Esophagus squamous epithelium (tissue), 5 donors: ENCODE measurements at places on chromosomes 13 and 19. TPM values are rescaled to one million over a fixed set of nuclear protein-coding genes. Genes with fewer than 3 reads are reported as not detected.

DNA sequence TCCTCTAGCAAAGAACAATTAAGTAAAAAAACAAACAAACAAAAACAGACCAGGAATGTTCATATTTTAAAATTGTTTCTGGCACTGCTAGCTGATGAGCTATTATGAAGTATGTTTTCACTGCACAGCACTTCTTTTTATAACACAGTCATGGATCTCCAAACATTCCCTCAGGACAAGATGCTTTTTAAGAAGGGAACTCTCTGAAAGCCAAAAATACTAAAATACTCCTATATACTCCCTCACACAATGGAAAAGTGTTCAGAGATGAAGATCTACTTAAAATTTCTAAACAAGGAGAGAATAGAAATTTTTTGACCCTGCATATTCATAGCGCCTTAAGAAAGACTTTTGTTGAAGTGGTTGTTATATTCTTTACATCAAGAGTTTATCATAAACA, 926.8 kb downstream of the DIAPH3 start:
- no peak for DNase-seq

The HRC gene
- total RNA-seq = 0.15 TPM

GRCh38 chr19:31666126-31666525, 316.9 kb upstream of the TSHZ3 start:
- no peak for DNase-seq

DNA sequence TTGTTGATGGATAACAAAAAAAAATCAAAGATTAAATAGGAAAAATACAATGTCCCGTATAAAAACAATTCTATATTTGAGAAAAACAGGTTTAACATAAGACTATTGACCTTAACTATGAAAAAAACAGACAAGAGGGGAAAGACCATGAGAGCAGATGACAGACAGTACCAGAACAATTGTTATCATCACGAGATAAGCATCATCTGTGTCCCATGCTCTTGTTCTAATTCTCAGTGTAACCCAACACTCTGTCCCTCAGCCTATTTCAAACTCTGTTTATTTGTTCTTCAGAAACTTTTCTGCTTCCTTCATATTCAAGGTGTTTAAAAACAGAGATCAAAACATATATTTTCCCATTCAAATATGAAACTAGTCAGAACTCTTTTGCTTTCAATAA, 216.4 kb downstream of the PCDH9 start:
- DNase-seq = no peak

The DHPS gene
- 93.5 TPM for total RNA-seq

- no peak for DNase-seq
These were observed 1077.3 kb upstream of the MIR17HG start for GRCh38 chr13:90270226-90270625.

GRCh38 chr13:42821437-42821836, 40.1 kb downstream of the FAM216B start:
- DNase-seq = no peak

DNA sequence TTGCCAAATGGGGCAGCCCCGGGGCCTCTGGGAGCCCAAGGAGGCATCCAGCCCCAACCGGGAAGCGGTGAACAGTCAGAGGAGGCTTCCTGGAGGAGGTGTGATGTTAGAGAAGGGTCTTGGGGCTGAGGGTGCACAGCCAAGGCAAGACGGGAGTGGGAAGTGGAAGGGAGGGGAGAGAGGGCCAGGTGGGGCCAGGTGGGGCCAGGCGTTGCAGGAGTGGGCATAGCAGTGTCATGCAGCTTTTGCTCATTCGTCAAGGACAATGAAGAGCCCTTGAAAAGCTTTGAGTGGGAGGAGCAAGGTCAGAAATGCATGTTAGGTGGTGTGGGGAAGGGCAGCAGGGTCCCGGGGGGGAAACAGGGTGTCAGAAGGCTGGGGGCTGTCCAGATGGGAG, 1.8 kb downstream of the FBN3 start:
- DNase-seq = no peak

- no peak for DNase-seq
These were observed 162.7 kb downstream of the KDM4B start for GRCh38 chr19:5131506-5132205.

GRCh38 chr13:111253365-111253872, 67.0 kb upstream of the TEX29 start:
- DNase-seq = no peak

- DNase-seq = no peak
These were observed 29.5 kb downstream of the FPR3 start for GRCh38 chr19:51824281-51825005.

DNA sequence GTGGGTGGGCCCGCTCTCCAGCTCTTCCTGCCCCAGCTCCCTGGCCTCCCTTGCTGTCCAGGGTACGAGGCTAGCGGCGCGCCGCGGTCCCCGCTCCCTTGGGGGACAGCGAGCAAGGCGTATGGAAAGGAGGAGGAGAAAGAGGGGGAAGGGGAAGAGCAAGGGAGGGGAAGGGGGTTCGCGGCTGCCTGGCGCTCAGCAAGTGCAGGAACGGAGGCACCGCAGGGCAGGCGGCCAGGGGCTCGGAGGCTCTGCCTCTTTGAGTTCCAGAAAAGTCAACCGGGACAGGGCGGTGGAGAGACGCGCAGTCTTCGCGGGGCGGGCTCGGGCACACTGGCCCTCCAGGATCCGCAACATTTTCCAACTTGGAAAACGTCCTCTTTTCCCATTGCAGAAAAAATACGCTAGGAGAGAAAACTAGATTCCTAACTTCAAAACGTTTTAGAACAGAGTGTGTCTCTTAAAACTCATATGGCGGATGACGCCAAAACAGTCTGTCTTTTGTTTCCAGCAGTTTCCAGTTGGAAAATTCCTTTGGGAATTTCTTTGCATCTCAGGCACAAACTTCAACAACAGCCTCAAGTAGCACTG, 23.1 kb upstream of the TNFRSF19 start:
- no peak for DNase-seq

GRCh38 chr19:29672933-29673336, 7.7 kb downstream of the PLEKHF1 start:
- no peak for DNase-seq

GRCh38 chr13:20121159-20121525, 39.7 kb downstream of the GJA3 start:
- no peak for DNase-seq

The B3GNT8 gene
- total RNA-seq = 84.4 TPM

The ZNF253 gene
- total RNA-seq = 3.8 TPM

DNA sequence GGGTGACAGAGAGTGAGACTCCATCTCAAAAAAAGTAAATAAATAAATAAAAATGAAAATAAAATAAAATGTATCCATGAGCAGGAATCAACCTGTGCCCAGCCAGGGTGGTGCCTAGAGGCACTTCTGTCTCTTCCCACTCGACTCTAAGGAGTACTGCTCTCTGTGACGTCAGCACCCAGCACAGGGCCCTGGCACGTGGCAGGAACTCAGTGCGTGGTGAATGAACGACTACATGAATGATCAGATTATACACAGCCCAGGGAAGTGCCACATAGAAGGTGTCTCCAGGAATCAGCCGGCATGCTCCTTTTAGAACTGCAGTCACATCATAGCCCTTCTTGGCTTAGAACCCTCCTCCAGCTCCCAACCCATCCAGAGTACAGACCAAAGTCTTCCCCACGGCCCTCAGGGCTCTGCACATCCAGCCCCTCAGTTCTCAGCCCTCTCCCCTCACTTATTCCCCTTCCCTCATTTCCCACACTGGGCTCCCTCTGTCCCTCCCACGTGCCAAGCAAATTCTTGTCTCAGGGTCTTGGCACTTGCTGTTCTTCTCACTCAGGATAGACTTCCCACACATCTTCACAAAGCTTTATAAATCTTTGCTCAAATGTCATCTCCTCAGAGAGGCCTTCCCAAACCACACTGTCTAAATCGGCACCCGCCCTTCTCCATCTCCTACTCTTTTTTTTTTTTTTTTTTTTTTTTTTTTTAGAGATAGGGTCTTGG, 4.2 kb downstream of the CLIP3 start:
- no peak for DNase-seq

DNA sequence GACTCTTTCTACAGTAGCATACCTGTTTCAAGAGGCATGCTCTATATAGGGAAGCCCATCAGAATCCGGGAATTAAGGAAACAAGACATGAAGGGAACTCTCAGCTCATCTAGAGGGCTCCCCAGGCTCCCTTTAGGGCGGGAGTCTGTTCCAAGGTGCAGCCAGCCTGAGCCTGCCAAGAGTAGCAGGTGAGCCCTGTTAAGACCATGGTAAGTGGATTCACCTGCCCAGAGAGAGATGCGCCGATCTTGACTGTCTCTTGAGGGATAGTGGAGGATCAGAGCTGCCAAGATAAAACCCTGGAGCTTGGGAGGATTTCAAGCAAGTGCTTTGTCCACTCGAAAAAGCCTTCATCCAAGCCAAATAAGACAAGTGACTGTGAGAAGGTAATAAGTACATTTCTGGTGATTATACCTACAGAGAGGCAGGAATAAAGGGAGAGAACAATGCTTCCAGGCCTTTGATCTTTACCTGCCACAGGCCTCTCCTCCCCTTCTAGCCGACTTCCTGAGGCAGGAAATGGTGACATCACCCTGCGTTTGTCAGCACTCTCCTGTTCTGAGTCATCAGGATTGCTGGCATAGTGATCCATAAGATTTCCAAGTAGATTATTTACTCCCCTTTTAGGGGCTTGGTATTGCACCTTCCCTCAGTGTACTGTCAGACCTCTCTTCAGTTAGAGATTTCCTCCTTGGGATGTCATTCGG, 31.5 kb downstream of the KLF5 start:
- no peak for DNase-seq

DNA sequence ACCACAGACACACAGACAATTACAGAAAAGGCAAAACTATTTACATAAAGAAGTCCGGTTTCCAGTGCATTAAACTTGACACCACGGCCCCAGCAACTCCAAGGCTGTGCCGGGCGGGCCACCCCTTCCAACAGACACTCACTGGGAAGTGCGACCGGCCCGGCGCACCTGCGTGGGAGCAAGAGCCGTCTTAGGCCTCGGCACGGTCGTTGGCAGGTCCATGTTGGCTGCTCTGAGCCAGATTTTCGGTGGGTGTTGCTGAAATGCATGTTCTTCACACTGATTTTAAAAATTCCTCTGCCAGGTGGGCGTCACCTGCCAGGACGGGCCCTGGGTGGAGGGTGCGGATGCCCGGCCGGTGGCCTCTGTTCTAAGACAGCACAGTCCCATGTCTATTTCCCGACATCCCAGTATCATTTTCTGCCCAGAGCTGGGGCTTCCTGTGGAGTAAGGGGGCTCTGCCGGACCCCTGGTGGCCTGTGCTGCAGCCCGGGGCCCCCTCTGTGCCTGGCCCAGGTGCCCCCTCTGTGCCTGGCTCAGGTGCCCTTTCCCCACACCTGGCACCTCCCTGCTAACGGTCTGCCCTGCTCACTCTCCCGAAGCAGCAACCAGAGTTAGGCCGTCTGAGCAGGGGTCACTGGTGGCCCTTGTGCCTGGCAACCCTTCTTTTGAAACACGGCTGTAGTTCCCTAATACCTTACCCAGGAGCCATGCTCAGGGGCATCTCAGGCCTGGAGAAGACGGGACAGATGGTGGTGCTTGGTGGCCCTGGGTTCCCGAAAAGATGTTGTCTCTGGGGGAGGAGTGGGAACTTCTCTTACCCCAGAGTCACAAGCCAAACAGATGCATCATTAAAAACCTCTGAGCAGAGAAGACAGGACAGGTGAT, 9.2 kb downstream of the TMEM255B start:
- no peak for DNase-seq

- no peak for DNase-seq
These were observed 97.0 kb downstream of the SCGB2B2 start for GRCh38 chr19:34580055-34580336.

- DNase-seq = no peak
These were observed 6.8 kb downstream of the ZNF564 start for GRCh38 chr19:12544401-12544876.

The LYPD5 gene
- total RNA-seq = 32.0 TPM

The LIM2 gene
- not detected for total RNA-seq

DNA sequence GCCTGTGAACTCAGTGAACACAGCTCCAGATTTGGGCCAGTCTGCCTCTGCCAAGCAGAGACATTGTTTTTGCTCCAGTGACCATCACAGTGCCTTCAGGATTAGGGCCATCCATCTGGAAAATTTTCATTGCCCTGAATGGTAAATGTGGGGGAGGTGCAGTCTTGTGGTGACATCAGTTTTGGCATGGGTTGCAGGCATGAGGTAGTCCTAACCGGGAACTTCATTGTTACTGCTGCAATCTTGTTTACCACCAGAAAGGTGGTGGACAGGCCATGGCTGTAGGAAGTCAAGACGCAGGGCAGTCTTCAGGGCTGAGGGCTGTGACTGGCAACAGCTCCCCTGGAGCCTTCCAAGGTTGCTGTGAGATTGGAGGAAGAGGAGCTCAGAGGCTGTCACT, 55.2 kb downstream of the SPATA13 start:
- no peak for DNase-seq

GRCh38 chr19:39738814-39739213, 985 bp upstream of the CLC start:
- DNase-seq = no peak

GRCh38 chr13:48562296-48563066, 29.6 kb upstream of the RCBTB2 start:
- DNase-seq = no peak

The TUBB4A gene
- total RNA-seq = 7.8 TPM

- no peak for DNase-seq
These were observed 5.4 kb downstream of the BLVRB start for GRCh38 chr19:40460185-40460584.

DNA sequence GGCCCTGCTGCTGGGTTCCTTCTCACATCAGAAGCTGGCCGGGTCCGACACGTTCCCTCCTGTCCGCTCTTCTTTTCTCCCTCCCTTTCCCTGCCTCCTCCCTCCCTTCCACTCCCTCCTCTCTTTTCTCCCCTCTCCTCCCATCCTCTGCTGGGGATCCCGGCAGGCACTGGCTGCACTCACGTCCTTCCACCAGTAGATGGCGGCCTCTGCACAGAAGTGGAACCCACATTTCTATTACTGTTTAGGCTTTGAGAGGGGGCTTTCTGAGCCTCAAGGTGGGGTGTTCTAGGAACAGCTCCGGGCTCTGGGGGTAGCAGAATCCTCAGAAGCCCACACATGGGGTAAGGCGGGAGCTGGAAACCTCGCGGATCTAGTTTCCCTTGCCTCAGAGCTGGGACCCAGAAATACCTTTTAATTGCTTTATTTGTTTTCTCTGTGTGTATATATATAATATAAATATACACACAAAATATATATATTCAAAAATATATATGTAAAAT, 294.2 kb downstream of the ZNF536 start:
- no peak for DNase-seq

DNA sequence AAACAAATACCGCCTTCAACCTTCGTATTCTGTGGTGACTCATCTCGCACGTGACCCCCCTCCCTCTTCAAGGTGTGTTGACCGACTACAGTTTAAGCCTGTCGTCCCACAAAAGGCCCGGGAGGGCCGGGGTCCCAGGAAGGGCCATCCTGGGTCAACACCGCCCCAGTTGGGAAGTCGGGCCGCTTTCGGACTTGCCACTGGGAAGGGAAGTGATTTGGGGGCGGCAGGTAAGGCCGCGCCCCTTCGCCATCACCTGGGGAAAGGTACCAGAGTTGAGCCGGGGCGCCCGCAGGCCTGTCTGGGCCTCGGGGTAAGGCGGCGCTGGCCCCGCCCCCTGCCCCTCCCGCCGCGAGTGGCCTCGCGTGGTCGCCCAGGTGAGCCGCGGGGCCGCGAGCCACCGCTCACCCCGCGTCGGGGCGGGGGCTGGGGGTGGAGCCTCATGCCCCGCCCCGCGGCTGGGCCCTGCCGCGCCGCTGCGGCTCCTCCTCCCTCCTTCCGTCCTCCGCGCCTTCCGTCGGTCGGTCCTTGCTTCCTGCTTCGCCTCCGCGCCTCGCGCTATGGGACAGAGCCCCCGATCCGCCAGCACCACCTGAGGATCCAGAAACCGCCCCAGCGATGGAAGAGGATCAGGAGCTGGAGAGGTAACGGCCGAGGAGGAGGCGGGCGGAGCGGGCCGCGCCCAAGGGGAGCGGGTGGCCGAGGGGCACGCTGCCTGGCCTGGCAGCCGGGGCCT, at the start of gene POLR1D:
Gene POLR1D (plus strand): TSS at position 527 of the 736 bp plus-strand sequence. CDS start 92 bp downstream, at position 619.
- DNase-seq = peak; percentile 51
